ENCODE measurements at places on chromosomes 12 and 14.

GRCh38 chr12:123998344-123998990 is 25.5 kb downstream of the ZNF664 start:
- DNase-seq: no peak

DNA sequence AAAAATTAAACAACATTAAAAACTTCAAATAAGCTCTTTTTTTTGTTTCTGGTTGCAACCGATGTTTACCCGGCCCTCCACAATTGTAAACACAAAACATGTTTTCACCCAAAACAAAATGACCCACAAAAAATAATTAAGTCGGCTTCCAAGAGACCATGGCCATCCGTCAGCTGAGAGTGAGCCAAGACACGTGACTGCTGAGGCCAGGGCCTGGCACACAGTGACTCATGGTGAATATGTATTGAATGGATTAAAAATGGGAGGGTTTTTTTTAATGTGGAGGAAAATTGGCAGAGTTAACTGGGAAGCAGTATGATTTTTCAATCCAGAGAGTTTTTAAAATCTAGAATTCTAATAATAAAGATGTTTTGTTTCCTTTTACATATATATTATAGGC is 13.8 kb upstream of the CPNE8 start:
- DNase-seq: no peak

DNA sequence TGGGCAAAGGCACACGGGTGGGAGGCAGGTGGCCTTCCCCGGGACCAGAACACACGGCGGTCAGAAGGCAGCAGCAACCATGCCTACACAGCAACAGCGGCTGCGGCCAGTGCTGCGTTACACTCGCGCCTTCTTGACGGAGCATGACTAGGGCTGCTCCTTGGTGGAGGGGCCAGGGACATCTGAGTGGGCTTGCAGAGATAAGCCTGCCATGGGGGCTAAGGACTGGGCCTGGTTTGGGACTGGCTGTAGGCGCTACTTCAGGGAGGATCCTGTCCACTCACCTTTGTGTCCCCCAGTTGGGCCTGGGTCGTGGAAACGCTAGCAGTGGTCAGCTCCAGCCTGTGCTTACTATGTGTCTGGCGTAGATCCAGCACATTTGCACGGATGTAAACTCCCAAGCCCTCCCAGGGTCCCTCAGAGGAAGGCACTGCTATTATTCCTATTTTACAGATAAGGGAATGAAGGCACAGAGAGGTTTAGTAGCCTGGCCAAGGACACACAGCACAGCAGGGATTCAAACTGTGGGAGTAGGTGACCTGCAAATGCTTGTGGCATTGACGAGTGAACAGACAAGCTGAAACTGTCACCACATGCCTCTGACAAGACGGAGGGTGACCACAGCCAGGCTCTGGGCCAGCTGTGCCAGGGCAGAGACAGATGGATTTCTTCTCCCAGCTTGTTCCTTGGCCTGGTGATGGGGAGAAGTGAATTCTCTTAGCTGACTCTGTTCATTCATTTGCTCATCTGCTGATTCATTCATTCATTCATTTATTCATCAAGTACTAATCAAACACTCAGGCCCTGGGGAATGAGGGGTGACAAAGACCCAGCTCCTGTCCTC is 31.9 kb upstream of the DLK1 start:
- DNase-seq: no peak

GRCh38 chr12:22535038-22535437 is 9.3 kb downstream of the C2CD5 start:
- no peak for DNase-seq

DNA sequence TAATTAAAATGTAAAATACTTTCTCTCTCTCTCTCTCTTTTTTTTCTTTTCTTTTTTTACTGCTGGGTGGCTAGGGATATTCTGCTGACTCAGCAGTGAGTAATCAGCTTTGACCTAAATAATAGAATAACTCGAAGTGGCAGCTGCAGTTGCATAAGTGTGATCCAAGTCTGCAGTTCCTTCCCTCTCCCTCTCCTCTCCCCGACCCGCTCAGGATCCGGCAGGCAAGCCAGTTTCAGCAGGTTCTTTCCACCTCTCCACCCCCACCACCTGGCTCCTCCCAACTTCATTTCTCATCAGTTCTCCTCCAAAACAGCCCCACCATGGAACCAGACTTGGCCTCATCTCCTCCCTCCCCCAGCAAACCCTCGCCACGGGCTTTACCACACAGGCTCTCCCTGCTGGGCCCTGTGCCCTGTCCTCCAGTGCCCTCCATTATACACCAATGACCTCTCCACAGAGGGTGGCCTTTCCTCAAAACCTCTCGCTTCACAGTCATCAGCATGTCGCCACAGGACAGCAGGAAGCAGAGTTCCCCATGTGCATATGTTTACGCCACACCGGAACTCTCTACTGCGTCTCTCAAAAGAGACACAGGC is 22.4 kb downstream of the SLC7A8 start:
- DNase-seq: no peak

Data from stimulated activated CD4-positive, alpha-beta T cell treated with anti-CD3 and anti-CD28 coated beads, TNF-alpha, amount 100 ng/mL, for 24 hours (primary cell).